CD8-positive, alpha-beta T cell (primary cell): ENCODE measurements at places on chromosomes 6 and 20.

GRCh38 chr6:52632011-52632410, 38.9 kb upstream of the TMEM14A start:
- DNase-seq: no peak

- DNase-seq: no peak
Observed at GRCh38 chr6:16720861-16721260, 40.4 kb downstream of the ATXN1 start.

GRCh38 chr6:13308332-13308731, 20.0 kb downstream of the TBC1D7 start:
- DNase-seq: no peak

DNA sequence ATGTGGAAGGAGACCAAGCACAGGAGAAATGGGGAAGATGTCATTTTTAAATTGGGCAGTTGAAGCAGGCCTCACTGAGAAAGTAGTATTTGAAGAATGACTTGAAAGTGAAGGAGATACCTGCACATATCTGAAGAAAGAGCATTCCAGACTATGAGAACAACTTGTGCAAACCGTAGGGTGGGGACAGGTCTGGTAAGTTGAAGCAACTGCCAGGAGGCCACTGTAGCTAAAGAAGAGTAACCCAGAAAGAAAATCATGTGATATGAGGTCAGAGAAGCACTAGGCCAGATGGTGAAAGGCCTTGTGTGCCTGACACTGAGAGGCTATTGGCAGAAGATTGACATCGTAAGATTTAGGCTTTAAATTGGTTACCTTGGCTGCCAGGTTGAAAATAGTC, 4.7 kb upstream of the SUPT3H start:
- no peak for DNase-seq

GRCh38 chr6:40900791-40901190, 138.2 kb downstream of the UNC5CL start:
- no peak for DNase-seq

GRCh38 chr6:27592481-27593199, 119.7 kb upstream of the ZNF184 start:
- no peak for DNase-seq

DNA sequence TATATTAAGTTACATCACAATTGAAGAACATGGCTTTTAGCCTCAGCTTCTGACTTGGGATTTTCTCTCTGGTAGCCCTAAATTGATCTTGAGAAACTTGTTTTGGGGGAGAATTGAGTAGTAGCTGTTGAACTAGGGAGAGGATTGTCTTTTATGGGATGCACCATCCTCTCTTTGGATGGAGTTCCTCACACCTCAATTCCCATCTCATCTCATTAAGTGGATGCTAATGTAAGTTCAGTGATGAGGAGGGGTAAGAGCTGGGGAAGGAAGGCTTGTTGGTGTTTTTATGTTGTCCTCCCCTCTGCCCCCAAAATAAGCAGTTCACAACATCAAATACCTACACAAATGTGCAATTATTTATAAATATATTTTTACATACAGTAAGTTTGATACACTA, 4.0 kb downstream of the GJA1 start:
- DNase-seq: no peak

GRCh38 chr20:59291740-59292383, 8.5 kb upstream of the EDN3 start:
- DNase-seq: no peak

- no peak for DNase-seq
Observed at GRCh38 chr20:925516-925915, 9.4 kb upstream of the ANGPT4 start.

GRCh38 chr6:100435299-100435698, 29.4 kb downstream of the SIM1 start:
- DNase-seq: no peak

DNA sequence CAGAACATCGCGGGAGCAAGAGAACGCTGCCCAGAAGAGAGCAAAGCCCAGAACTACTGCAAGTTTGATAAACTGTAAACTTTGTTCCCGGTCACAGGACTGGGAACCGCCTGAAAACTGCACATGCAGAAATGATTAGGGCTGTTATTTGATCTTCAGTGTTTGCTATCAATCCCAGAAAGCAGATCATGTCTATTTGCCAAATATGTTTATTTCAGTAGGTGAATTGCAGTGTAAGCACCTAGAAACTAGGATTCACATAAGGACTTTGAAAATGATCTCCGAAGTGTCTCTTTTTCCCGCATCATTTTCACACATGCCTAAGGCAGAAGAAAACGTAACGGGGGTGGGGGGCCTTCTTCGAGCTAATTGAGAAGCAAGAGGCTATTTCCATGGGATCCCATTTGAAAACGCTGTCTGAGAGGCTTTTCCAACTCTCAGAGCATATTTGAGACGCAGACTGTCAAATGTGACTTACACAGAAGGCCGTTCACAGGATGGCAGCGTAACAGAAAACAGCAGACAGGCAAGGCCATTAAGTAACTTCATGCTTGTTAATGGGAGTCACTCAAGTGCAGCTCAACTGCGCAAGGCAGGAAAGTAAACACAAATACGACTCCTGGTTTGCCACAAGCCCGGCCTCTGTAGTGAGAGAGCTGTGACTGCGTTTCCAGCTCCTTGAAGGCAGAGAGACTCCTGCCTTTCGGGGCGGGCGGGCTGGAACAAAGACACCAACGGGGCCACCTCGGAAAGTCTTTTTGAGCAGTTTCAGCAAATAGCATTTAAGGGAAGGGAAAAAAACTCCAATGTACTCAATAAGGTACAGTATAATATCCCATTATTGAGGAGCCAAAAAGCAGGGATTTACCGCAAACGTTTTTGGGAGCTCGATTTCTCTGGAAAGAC, 144.7 kb upstream of the ZNF217 start:
- DNase-seq: no peak

- DNase-seq: no peak
Observed at GRCh38 chr6:67888886-67889681, 746.0 kb upstream of the ADGRB3 start.

DNA sequence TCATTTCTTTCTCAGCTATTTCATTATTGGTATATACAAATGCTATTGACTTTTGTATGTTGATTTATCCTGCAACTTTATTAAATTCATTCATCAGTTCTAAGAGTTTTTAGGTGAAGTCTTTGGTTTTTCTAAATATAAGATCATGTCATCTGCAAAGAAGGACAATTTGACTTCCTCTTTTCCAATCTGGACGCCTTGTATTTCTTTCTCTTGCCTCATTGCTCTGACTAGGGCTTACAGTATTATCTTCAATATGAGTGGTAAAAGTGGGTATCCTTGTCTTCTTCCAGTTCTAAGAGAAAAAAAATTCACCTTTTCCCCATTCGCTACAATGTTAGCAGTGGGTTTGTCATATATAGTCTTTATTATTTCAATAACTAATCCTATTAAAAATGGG, 38.0 kb downstream of the KIF16B start:
- no peak for DNase-seq

DNA sequence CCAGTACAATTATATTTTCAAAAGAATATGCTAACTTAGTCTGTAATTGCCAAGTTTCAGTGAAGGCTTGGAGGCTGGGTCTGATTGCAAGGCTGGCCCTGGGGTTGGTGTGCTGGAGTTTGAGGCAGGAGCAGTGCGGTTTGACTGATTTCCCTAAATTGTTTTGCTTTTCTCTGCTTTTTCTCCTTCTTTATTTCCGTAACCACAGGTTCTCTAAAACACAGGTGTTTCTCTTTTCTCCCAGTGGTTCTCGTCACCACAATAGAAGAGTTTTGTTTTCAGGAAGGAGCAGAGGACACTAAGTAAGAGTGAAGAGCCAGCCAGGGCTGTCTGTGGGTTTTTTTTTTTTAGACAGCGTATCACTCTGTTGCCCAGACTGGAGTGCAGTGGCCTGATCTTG, 8.2 kb upstream of the SNX9 start:
- DNase-seq: no peak

DNA sequence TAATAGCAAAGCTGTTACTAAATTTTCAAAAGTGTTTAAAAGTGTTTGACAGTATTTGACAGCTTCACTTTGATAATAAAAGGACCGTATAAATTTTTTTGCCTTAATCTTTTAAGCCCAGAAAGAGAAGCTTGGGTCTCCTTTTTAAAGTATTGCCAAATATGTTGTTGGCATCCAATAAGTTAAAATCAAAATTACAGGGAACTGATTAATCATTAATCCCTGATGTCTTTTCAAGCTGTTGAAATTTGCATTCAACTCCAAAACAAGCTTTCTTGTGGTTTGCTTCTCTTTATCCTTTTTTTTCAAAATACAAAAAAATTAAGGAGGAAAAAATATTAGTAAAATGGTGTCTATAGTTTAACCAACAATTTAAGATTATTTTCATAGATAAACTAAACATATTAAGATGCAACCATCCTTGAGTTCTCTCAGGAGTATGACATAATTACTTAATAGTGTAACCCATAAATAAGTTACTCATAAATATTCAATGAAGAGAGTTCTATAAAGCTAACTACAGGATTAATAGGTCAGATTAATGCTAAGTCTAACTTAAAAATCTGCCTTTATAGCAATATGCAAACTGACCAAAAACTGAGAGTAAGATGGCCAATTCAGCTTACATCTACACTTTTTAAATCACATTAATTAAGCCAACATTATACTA, 27.0 kb upstream of the CALHM6 start:
- DNase-seq: no peak

DNA sequence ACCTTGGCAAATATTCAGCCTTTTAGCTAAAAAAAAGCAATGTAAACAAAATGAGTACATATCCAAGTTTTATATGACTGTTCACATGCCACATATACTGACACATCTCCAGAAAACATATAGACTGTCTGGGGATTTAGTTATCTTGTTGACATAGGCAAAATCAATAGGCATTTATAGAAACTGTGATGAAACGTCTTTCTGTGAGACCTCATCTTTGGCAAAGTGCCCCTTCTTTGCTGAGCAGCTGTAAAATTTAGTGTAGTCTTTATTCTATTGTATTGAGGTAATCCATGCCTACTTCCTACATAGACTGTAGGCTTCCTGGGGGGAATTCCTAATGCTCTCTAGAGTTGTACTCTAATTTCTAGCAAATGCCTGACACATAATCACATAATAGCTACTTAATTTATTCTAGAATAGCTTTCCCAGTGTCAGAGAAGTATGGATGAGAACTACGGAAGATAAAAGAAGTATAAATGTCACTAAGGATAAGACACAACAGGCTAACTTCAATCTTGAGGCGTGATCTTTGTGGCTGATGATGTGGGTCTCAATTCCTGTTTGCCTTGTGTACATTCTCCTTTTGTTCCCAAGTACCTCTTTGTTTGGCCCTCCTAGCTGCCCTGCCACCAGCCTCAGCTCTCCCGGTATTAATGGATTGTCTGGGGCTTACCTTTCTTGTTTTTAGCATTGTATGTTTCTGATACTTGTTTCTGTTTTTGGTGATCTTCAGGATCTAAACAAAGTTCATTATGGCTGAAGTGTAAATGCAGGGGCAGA, 30.6 kb downstream of the PTCHD4 start:
- DNase-seq: no peak

DNA sequence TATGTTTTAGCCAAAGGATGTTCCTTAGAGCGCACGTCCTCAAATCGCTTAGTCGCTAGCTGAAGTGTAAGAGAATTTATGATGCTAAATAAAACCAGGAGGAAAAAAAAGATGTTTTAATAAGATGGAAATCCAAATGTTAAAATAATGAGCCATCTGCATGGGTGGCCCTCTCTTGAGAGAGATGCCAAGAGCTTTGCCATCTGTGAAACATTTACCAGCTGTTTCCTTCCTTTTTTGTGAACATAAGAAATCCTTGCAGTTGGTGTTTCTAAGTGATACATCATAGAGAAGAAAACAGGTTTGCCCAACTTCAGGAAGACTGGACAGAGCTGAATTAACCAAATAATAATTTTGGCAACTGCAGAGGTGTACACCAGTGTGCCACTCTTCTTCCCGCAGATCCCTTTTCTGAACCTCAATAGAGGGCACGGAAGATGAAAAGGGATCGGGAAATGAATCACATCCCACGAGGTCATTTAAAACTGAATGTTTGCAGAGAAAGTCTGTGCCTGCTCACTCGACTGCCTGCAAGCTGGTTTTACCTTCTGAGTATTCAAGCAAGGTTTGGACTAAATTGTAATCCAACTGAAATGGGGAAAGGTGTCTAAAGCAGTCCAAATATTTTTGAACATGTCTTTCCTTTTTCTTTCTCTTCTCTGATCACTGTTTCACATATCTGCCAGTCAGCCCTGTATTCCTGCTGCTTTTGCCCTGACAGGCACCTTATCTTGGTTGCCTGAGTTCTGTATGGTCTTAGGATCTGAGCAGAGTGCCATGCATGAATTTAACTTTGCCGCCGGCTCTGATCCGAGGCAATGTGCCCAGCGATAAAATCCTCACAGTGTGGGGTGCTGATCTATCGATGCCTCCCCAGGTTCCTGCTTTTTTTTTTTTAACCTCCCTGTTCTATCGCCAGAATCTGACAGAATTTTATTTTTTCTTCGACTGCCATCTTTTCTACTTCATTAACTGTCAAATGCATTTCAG, 35.5 kb upstream of the TSHZ2 start:
- DNase-seq: no peak

- DNase-seq: no peak
Observed at GRCh38 chr20:15289337-15289736, 951.9 kb upstream of the FLRT3 start.

- DNase-seq: no peak
Observed at GRCh38 chr20:48530957-48531356, 296.8 kb downstream of the PREX1 start.

- DNase-seq: no peak
Observed at GRCh38 chr6:46953921-46954320, 32.2 kb upstream of the ADGRF5 start.

- no peak for DNase-seq
Observed at GRCh38 chr6:81515562-81516453, 236.7 kb downstream of the TENT5A start.

GRCh38 chr6:88163616-88164015, 2.5 kb downstream of the CNR1 start:
- DNase-seq: no peak

DNA sequence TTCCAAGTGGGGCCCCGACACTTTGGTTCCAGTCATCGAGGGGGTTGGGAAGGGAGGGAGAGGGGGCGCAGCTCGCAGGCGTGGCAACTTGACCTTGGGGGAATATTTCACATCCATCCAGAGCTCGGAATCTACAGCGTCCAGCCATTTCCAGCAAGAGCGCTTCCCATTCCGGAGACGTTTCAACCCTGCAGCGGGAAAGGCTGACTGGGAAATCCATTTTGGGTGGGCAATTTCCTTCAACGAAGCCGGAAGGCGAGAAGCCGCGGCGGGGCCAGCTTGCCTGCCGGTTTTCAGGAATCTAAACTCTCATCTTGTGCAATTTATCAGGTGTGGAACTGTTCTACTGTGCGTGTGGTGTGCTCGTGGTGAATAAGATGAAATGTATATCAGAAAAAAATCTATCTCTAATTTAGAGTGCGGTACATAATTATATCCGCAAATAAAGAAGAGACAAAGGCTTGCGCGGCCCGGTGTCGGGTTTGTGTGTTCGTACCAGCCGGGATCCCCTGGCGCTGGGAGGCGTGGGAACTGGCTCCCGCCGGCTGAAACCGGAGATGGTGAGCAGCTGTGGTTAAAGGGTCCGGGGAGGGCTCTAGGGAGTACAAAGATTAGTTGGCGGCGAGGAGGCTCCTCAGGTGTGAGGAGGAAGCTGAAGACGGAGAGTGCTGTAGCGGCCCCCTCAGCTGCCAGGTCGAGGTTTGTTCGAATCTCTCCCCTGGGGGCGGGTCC, 4.8 kb downstream of the SLC32A1 start:
- DNase-seq: peak; percentile 19
